Activated naive CD4-positive, alpha-beta T cell treated with anti-CD3 and anti-CD28 coated beads, Interleukin-2, amount 50 U/mL, for 72 hours (primary cell): ENCODE measurements at places on chromosomes 12 and 14.

- no peak for DNase-seq
Observed at GRCh38 chr12:1814266-1814665, 6.1 kb upstream of the LRTM2 start.

DNA sequence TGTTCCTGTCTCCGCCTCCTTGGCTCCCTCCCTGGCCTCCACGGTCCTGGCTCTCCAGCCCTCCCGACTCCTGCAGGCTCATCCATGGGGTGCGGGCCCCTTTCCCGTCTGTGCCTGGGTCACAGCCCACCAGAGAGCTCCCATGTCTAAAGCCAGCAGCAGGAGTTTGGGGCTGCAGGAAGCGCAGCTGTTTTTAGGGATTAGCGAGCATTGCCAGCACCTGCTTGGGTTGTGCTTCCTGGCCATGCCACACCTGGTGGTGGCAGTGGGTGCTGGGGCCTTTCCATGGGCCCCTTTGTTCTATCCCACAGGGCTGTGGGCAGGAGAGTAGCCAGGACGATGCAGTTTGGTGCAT is 64.7 kb downstream of the KIF26A start:
- no peak for DNase-seq

GRCh38 chr12:104673294-104673693 is 216.5 kb downstream of the CHST11 start:
- no peak for DNase-seq

GRCh38 chr12:10361084-10361483 is 28.8 kb downstream of the KLRK1 start:
- no peak for DNase-seq

DNA sequence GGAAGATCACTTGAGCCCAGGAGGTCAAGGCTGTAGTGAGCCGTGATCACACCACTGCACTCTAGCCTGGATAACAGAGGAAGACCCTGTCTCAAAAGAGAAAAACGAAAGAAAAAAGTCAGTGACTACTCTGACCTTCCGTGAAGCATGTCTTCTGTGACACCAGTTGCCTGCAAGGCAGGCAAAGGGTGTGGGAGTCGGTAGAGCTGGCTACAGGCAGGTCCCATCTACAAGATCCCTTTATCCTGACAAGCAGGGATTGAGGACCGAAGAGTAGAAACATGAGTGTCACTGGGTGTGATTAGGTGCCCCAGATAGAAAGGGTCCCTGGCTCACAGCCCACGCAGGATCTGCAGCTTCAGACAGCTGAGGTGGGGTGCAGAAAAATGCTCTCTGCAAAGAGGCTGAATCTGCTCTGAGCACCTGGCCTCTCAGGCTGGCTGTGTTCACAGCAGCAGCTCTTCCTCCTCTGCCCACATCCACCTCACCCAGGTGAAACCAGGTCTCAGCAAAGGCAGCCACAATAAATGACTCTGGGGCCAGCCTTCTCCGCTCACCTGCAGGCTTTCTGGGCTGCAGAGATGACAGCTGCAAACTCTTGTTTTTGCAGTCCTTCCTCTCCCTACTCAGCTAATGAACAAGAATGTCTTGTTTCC is 28.6 kb upstream of the HSP90B1 start:
- no peak for DNase-seq

DNA sequence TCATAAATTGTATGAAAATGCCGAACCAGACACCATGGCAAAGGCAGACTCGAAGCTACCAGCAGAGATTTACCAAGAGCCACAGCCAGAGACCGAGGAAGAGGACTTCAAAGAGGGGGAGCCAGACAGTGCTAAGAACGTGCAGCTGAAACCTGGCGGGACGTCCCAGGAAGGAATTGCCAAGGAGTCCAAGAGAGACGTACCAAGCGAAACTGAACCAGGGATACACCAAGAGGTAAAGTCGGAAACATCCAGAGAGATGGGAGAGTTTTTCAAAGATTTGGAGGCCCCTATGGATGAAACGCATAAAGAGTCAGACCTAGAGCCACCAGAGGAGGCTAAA is 294 bp downstream of the SAMD15 start:
- no peak for DNase-seq

DNA sequence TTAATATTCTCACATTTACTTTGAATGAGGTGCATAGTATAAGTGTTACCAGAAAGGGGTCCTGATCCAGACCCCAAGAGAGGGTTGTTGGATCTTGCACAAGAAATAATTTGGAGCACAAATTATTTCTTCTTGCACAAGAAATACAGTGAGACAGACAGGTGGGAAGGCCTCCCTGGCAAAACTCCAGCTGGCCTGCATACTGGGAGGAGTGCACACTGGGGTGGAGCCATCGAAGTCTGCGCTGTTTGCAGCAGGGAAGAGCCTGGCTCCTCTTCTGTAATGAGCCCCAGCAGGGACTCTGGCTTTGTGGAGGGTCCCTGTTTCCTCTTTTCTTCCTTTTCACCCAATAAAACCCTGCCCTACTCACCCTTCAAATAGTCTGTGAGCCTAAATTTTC is 141.6 kb downstream of the GLT1D1 start:
- no peak for DNase-seq

DNA sequence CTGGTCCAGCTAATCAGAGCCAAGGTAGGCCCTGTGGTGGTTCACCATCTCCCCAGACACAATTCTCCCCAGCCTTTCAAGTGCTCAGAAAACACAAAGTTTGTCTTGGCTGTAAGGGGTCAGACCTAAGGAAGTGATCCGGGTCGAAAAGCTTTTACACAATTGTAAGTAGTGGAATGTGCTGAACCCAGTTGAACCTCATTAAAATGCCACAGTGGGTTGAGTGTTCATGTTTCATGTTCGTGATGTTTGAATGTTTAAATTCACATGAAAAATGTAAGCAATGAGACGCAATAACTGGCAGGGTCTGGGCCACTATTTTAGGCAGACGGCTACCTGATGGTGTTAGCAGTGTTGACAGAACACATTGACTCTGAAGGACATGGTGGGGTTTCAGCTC is 60.9 kb upstream of the JDP2 start:
- DNase-seq, result no peak

GRCh38 chr12:130710733-130711080 is 5.4 kb downstream of the RIMBP2 start:
- DNase-seq, result no peak
